ENCODE measurements at places on chromosomes 6 and 20.

- no peak for DNase-seq
These were observed 53.3 kb upstream of the EYA4 start for GRCh38 chr6:133187657-133188453.

GRCh38 chr20:58065508-58066361 lies 162.7 kb downstream of the ANKRD60 start:
- DNase-seq: peak; percentile 2

DNA sequence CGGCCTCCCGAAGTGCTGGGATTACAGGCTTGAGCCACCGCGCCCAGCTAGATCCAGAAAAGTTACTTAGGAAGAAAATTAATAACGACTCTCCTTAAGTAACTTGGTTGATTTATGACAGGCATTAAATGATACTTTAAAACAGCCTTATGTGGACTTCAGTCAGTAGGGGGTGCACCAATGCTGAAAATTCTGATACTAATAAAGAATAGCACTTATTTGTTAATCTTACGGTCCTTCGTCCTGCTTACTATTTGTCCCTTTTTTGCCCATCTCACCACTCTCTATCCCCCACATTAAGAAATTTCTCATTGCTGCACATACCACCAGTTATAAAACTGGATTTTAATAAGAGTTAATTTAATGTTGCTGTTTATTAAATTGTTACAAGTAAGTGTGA lies 12.7 kb upstream of the PRELID3B start:
- no peak for DNase-seq

GRCh38 chr20:17643531-17644188 lies 38.4 kb downstream of the RRBP1 start:
- no peak for DNase-seq

GRCh38 chr20:25285856-25286798 lies 38.2 kb downstream of the PYGB start:
- peak; percentile 79 for DNase-seq

- no peak for DNase-seq
These were observed 13.4 kb downstream of the C20orf173 start for GRCh38 chr20:35515949-35516645.

All from lower leg skin (tissue), 4 donors.